ENCODE measurements at places on chromosomes 4 and X. TPM values are rescaled to one million over a fixed set of nuclear protein-coding genes. Genes with fewer than 3 reads are reported as not detected.
A peak's percentile ranks its signal among the peaks of the same experiment; 100 is the strongest.

DNA sequence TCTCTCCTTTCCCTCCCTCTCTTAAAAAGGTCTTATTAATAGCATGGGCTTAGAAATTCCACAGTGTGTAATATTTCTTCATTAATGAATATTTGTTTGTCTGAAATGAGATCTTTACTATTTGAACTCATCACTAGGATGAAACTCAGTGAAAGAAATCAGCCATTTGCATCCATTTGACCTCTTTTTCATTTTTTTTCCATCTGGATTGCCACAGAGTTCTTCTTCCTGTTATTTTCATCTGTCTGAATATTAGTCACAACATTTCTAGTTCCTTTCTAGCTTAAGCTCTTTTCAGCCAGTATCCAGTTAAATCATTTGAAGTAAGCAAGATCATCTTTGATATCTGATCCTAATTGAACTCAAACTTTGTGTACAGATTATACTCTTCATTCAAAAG is 69.2 kb upstream of the PLS3 start:
- no peak for DNase-seq

- no peak for DNase-seq
Measured at GRCh38 chr4:165481053-165481835, 102.4 kb downstream of the CPE start.

DNA sequence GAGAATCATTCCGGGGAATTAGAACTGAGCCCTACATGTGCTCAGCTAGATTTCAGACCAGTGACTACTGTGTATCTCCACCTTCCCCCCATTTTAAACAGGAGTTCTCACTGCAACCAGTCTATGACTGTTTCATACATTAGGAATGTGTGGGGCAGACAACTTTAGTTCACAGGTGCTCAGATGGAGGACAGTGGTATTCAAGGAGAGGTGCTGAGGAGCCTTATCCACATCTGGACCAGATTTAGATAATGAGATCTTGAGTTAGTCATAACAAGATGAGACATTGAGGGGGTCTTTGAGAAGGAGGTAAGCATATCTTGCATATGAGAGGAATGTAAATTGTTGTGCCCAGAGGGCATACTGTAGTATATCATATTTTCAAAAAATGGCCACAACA is 32.8 kb upstream of the RELL1 start:
- DNase-seq = no peak

GAGE12F gene
- total RNA-seq = not detected

DNA sequence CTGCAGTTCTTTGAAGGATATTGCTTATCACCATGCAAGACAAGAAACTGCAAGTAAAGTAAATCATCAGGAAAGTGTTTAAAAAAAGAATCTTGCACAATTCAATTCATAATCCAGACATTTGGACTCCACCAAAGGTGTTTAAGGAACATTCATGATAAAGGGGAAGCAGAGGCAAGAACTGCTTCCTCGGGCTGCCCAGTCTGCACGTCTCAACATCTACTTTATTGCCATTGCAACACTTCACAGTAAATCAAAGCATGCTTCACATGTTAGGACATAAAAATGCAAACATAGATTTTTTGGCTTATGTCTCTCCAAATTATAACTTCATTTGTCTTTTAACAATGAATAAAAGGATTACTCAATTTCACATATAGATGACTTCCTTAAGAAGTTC is 42.5 kb downstream of the MID1 start:
- DNase-seq = no peak

RWDD4 gene
- total RNA-seq = 17.8 TPM

GRCh38 chr4:48742412-48742811 is 37.7 kb downstream of the FRYL start:
- no peak for DNase-seq

INTS6L gene
- 26.1 TPM for total RNA-seq

GRCh38 chr4:7647600-7648543 is 213.1 kb upstream of the PSAPL1 start:
- DNase-seq = no peak

GRCh38 chr4:71366766-71367165 is 27.9 kb downstream of the SLC4A4 start:
- DNase-seq = no peak

- no peak for DNase-seq
Measured at GRCh38 chr4:140943486-140944198, 187.5 kb upstream of the TBC1D9 start.

GLRA2 gene
- not detected for total RNA-seq

- DNase-seq = no peak
Measured at GRCh38 chr4:130705023-130705422, 1609.1 kb downstream of the C4orf33 start.

PABPC4L gene
- total RNA-seq = 54.0 TPM

TRIM61 gene
- not detected for total RNA-seq

GRCh38 chr4:102554482-102554881 is 53.3 kb downstream of the NFKB1 start:
- DNase-seq = peak; percentile 74

DNA sequence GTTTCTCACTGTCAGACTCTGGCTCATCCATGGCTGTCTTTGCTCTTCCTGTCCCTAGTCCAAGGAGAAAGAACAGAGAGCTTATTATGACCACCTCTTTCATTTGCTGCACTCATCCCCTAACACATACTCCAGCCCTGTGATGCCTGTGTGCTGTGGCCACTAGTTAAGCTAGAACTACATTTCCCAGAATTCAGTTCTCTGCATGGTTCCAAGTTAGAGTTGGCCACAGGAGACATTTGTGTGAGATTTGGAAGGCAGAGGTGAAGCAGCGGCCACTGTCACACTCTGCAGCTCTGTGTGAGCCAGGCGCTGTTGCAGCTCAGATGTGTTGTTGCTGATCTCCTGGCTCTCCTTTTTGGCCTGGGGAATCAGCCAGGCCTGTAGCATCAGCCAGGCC is 188.2 kb upstream of the ATP6AP2 start:
- DNase-seq = no peak

- no peak for DNase-seq
Measured at GRCh38 chrX:130831347-130831722, 71.7 kb downstream of the ENOX2 start.

TFE3 gene
- total RNA-seq = 31.8 TPM

DNA sequence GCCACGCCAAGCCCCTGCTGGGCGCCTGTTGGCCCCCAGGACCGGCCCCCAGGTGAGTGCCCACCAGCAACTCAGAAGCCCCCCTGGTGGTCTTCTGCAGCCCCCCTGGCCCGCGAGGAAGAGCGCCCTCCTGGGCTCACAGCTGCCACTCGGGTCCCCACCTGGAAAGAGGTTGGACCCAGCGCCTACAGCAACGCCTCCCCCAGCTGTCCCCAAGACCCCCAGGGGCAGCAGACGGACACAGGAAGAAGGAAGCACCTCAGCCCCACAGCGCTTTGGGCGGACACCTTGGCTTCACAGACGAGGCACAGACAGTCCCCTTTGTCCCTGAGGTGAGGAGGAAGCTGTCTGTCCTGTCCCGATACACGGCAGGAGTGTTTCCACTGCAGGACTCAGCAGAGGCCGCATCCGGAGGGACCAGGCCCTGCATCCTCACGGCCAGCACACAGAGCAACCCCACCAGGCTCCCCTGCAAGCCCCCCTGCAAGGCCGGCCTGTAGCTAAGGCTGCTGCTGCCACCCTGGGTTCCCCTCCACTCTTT is 115.6 kb upstream of the NKX1-1 start:
- DNase-seq = no peak

GRCh38 chr4:103754844-103755243 is 35.1 kb upstream of the TACR3 start:
- DNase-seq = no peak

HHIP gene
- total RNA-seq = 0.15 TPM

DNA sequence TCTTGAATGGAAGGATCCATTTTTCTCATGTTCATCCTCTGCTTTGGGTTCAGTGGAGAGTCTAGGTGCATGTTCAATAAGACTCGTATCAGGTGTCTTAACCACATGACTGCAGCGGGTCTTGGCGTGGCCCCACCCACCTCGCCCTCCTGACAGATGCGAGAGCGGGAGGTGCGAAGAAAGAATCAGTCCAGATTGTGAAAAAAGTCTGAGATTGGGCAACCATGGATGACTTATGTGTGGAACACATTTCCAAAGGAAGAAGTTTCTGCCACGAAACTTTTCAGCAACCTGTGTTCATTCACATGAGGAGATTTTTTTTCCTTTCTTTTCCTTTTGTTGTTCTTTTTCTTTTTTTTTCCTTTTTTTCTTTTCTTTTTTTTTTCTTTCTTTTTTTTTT is 66.8 kb downstream of the NSD2 start:
- DNase-seq = no peak

GRCh38 chrX:125029131-125029530 is 290.5 kb upstream of the TEX13C start:
- no peak for DNase-seq

DNA sequence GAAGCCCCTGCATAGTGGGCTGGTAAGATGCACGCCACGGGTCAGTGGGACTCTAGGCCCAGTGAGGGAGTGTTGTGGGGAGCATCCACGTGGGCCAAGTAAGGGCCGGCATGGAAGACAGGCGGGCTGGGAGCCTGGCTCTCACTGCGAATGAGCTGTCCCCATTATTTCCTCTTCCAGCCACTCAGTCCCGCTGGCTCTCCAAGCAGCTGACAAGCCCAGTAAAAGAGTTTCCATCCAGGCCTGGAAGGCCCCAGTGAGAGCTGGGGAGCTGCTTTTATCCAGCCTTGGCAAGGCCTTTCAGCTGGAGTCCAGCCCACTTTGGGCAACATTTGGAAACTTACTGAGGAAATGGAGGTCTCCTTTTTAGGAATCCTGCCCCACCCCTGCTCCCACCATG is 24.9 kb downstream of the APLN start:
- no peak for DNase-seq

- no peak for DNase-seq
Measured at GRCh38 chr4:176762661-176763308, 29.9 kb downstream of the VEGFC start.

- no peak for DNase-seq
Measured at GRCh38 chr4:153005899-153006381, 69.8 kb downstream of the FHDC1 start.

TECRL gene
- total RNA-seq = not detected

UGT2B15 gene
- total RNA-seq = not detected

Measured in uterus (tissue), 4 donors.